ENCODE measurements at places on chromosomes 1 and 21. TPM values are rescaled to one million over a fixed set of nuclear protein-coding genes. Genes with fewer than 3 reads are reported as not detected.

Gene MRPL24
- total RNA-seq, result 78.5 TPM

Gene FHAD1
- 1.0 TPM for total RNA-seq

Gene CYP4Z1
- total RNA-seq, result 0.65 TPM

Gene MXRA8
- 21.9 TPM for total RNA-seq

Gene HAO2
- total RNA-seq, result not detected

Gene MPZ
- 10.2 TPM for total RNA-seq

Gene OR13G1
- total RNA-seq, result not detected

Gene COL8A2
- 3.5 TPM for total RNA-seq

Gene KCNJ9
- not detected for total RNA-seq

Gene OVAAL
- total RNA-seq, result 0.39 TPM

Gene NLRP3
- 0.91 TPM for total RNA-seq

Gene RGSL1
- total RNA-seq, result not detected

Gene IFT25
- 14.2 TPM for total RNA-seq

Gene UTS2
- total RNA-seq, result not detected

Gene HSPA6
- 1.8 TPM for total RNA-seq

Gene CFHR1
- not detected for total RNA-seq

Gene ECE1
- total RNA-seq, result 119 TPM

Gene OR10K1
- not detected for total RNA-seq

Gene CYP4B1
- total RNA-seq, result 1.7 TPM

Gene ETV3L
- not detected for total RNA-seq

Gene TMPRSS3
- total RNA-seq, result not detected

Gene PPFIA4
- total RNA-seq, result 32.6 TPM

Gene RPL5
- 685 TPM for total RNA-seq

Gene FAM151A
- 0.15 TPM for total RNA-seq

Gene CRB1
- 0.25 TPM for total RNA-seq

Gene SPTA1
- not detected for total RNA-seq

Gene MYOG
- not detected for total RNA-seq

Gene PROX1
- 98.8 TPM for total RNA-seq

Gene GUCA2A
- total RNA-seq, result not detected

Gene MRPL9
- total RNA-seq, result 36.7 TPM

Gene OR2G6
- not detected for total RNA-seq

Gene SPSB1
- total RNA-seq, result 20.3 TPM

Gene TEDDM1
- total RNA-seq, result not detected

Gene CYB5RL
- 5.0 TPM for total RNA-seq

Gene AGBL4
- total RNA-seq, result 4.0 TPM

Gene DENND2C
- total RNA-seq, result 3.7 TPM

Gene EYA3
- 17.4 TPM for total RNA-seq

Gene PTPRC
- total RNA-seq, result 14.1 TPM

Gene TFF3
- total RNA-seq, result 1.2 TPM

Gene FOXJ3
- 41.8 TPM for total RNA-seq

Gene TAF1A
- total RNA-seq, result 4.7 TPM

Gene TACSTD2
- total RNA-seq, result 0.15 TPM

Gene UAP1
- total RNA-seq, result 51.4 TPM

Gene NTRK1
- 1.3 TPM for total RNA-seq

Gene S100A12
- total RNA-seq, result 2.2 TPM

Gene HP1BP3
- total RNA-seq, result 147 TPM

Gene CHRNB2
- not detected for total RNA-seq

Gene SLC30A7
- 9.1 TPM for total RNA-seq

Gene KIAA1614
- total RNA-seq, result 16.6 TPM

Gene NSL1
- total RNA-seq, result 23.7 TPM

Gene AIM2
- not detected for total RNA-seq

Gene FAM163A
- not detected for total RNA-seq

Gene F13B
- total RNA-seq, result not detected

Data from right cardiac atrium (tissue), 5 donors.